ENCODE measurements at places on chromosomes 16 and 17.

DNA sequence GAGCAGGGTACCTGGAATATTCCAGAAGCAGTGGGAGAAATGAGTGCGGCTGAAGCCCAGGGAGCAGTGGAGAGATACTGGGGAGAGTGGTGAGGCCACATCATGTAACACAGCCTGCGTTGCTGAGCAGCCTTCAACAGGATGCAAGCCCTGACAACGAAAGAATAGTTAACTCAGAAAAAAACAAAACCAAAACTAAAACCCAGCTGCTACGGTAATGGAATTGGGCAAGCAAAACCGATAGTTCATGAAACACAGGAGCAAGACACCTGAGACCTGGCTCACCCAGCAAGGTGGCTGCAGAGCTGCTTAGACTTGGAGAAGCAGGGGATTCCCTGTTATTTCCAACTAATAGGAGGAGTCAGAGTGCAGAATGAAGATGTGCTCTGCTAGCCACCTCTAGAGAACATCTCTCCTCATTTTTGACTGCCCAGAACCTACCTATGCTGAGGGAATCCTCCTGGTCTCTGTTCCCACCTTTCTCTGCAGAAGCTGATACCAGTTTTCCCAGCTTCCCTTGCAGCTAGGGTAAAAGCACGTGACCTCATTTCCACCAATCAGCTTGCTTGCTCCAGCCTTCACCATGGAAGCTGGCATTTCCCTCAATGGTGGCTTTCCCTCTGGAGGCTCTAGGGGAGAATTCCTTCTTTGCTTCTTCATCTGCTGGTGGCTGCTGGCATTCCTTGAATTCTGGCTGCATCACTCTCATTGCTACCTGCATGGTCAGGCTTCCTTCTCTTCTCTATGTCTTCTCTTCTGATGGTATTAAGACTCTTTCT is 59.4 kb upstream of the XYLT1 start:
- DNase-seq: no peak

GRCh38 chr16:11229906-11230305 is 26.1 kb downstream of the SOCS1 start:
- peak; percentile 87 for DNase-seq

GRCh38 chr17:78479369-78479768 is 97.8 kb downstream of the DNAH17 start:
- DNase-seq: no peak

DNA sequence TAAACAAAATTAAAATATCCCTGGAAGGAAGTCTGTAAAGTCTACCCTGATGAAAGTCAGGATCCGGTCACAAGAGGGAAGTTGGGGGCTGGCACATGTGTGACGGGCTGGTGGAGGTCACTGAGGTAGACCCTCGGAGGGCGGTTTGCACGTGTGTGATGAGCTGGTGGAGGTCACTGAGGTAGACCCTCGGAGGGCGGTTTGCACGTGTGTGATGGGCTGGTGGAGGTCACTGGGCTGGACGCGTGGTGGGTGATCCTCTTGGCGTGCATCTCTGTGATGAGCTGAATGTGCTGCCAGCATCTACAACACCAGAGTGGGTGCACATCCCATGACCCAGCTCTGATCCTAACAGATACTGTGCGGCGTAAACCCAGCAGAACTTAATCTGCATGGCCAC is 43.7 kb upstream of the METRNL start:
- DNase-seq: no peak

DNA sequence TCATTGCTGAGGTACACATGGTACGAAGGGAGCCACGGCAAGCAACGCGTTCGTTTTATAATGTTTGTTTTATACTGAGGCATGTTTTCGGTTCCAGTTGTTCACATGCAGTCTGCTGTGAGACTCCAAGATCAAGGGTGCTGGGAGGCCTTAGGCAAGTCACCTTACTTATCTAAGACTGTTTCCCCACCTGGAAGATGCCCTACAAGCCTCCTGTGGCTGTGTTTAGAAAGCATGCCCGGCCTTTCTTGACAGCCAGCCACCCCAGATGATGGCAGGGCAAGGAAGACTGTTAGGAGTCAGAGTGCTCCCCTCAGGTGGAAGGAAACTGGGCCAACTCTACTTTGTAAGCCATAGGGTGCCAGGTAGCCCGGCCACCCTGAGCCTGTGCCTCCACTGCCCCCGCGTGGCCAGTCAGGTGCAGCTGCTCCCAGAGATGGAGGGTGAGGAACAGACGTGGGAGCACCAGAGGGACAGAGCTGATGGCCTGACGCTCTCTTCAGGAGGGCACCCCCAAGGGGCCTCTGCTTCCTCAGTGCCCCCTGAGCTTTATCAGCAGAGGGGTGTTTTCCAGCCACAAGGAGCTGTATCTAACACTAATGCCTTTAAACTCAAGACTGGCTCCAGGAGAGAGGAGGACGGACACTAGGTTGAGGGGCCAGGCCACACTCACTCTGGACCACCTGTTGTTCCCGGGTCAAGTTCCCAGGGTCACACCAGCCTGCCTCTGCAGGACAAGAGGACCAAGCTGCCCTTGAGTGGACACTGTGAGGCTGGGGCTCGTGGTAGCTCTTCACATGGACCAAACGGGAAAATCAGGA is 5.4 kb downstream of the NAT9 start:
- peak; percentile 88 for DNase-seq

- no peak for DNase-seq
Measured at GRCh38 chr17:69084911-69085310, 24.2 kb upstream of the ABCA9 start.

DNA sequence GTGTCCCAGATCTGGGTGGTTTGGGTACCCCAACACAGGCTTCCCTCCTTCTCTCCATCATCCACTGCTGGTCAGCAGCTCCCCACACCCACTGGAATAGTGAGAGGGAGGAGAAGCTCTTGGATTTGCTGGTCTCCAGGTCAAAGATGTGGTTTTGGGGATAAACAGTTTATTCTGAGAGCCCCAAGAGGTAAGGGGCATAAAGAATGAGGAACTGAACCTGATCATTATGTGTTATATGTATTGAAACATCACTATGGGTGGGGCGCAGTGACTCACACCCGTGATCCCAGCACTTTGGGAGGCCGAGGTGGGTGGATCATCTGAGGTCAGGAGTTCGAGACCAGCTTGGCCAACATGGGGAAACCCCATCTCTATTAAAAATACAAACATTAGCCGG is 3.9 kb downstream of the DPEP2 start:
- DNase-seq: no peak

DNA sequence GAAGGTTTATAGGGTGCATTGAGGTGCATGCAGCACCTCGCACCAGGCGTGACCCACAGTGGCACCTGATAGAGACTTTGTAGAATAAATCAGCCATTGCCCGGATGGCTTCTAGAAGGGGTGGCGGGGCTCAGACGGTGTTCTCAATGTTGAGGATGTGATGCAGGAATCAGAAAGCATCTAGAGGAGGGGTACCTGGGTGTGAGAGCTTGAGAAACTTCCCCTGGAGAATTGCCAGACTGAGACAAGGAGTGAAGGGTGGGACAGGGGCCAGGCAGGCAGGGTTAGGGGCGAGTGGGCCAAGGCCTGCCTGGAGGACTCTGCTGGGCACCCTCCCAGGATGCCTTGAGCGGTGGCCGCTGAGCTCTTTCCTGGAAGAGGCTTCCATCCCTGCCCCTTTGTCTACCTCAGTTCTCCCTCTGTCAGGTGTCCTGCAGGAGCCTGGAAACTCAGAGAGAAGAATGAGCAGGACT is 9.3 kb upstream of the ADGRG1 start:
- DNase-seq: no peak

DNA sequence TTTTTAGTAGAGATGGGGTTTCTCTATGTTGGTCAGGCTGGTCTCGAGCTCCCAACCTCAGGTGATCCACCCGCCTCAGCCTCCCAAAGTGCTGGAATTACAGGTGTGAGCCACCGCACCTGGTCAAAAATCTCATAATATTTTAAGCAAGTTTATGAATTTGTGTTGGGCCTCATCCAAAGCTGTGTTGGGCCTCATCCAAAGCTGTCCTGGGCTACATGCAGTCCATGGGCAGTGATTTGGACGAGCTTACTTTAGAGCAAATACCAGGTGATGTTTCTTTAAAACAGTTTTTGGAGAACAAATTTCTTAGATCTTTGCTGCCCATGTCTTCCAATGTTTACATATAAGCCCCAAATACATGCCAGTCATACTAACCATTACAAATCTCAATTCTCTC is 84.4 kb upstream of the C17orf78 start:
- DNase-seq: no peak

GRCh38 chr16:85917012-85917411 is 18.1 kb downstream of the IRF8 start:
- DNase-seq: peak; percentile 45
